AG09309 (cell line): ENCODE measurements at places on chromosomes 4 and X.

GRCh38 chrX:6187256-6187655 is 41.4 kb downstream of the NLGN4X start:
- DNase-seq: no peak

DNA sequence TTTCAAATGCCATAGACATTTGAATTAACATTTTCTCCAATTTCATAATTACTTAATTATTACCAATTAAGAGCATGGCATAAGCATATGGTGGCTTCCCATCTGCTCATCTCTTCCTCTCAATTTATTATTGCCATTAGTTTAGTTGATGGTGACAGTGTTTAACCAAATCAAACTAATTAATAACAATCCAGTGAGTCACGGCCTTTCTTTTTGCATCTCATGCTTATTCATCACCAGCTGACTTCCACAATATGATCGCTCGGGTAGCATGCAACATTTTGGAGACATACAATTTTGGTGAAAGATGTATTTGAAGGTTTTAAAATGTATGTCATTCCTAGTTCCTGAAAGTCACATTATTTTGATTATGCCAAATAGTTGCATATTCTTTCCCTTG is 172.8 kb upstream of the TACR3 start:
- DNase-seq: no peak

DNA sequence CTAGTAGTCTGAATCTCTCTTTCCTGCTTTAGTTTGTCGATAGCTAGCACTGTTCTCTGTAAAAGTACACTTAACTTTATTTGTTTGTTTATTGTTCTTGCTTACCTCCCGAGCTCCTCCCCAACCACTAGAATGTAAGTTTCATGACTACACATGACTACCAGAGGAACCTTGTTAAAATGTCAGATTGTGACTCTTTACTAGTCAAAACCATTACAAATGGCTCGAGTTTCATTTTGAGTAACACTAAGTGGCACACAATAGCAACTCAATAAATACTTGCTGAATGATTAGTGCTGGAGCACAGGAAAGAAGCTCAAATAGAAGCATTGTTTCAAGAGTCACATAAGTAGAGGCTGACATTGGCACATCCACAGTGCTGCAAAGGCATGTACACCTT is 116.1 kb downstream of the MAPK10 start:
- no peak for DNase-seq

- DNase-seq: no peak
These were observed 36.6 kb upstream of the GPR78 start for GRCh38 chr4:8543623-8544022.

DNA sequence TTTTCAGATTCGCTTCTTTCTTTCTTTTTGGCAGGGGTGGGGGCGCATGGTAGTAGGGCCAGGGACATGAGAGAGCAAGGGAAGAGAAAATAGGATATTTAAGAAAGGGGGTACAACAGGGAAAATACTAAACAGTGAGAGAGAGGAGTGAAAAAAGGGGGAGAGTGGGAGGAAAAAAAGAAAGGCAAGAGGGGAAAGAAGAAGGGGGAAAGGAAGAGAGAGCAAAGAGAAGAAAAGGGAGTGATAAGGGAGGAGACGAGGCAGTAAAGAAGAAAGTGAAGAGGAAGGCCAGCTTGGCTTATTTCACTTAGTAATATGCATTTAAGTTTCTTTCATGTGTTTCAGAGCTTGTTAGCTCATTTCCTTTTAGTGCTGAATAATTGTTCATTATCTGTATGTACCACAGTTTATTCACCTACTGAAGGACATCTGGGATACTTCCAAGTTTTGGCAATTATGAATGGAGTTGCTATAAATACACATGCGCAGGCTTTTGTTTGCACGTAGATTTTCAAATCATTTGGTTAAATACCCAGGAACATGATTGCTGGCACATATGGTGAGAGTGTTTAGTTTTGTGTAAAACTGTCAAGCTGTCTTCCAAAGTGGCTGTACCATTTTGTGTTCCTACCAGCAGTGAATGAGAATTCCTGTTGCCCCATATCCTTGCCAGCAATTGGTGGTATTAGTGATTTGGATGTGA is 37.3 kb downstream of the CASP6 start:
- no peak for DNase-seq

GRCh38 chrX:54043541-54044125 is 640 bp downstream of the PHF8 start:
- DNase-seq: no peak

DNA sequence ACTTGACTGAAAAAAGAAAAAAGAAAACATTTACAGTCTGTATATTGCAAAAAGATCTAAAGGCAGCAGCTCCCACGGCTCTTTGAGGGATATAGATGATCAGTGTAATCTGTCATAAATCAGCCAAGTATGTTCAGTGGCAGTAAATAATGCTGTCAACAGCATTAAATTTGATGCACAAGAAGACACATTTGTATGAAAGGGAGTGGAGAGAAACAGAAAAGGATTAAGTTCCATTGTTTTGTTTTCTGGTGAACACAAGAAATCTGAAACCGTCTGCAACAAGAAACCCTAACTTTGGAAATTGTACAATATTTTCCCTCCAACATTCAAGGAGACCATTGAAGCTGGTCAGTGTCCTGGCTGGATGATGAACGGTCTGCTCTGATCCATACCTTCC is 27.6 kb upstream of the C1QTNF7 start:
- DNase-seq: no peak

GRCh38 chr4:151266497-151266896 is 10.5 kb upstream of the PRSS48 start:
- DNase-seq: no peak

- no peak for DNase-seq
These were observed 29.9 kb upstream of the SOWAHD start for GRCh38 chrX:119728487-119728886.

- DNase-seq: no peak
These were observed 376.0 kb downstream of the BCOR start for GRCh38 chrX:39721566-39722279.

- DNase-seq: no peak
These were observed 481.3 kb downstream of the NAF1 start for GRCh38 chr4:162685410-162685809.
